ENCODE measurements at places on chromosomes 11 and 22. TPM values are rescaled to one million over a fixed set of nuclear protein-coding genes. Genes with fewer than 3 reads are reported as not detected.

DNA sequence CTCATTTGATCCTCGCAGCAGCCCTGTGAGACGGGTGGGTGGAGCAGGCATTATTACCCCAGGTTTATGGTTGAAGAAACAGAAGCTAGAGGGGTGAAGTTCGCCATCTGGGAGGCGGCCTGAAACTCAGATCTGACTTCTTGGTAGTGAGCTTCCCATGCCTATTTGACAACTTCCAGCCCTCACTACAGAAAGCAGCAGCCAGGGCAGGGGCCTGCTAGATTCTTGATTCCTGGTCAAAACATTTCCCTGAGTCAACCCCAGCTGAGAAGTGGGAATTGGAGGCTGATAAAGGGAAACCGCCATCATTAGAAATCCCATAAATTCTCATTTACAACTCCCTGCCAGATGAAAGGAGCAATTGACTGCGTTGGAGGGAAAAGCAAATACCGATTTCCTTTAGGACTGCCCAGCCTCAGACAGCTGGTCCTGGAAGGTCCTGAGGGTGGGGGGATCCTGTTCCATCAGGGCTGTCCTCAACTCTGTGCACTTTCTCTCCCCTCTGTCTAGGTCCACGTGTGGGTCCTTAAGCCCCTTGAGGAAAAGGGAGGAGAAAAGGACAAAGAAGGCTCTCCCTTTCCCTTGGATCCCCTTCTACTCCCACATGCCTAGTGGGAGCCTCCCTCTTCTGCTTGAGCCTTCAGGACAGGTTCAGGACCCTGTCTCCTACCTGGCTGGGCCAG lies 10.2 kb upstream of the NECTIN1 start:
- no peak for DNase-seq

The ALDH3B1 gene
- not detected for total RNA-seq

DNA sequence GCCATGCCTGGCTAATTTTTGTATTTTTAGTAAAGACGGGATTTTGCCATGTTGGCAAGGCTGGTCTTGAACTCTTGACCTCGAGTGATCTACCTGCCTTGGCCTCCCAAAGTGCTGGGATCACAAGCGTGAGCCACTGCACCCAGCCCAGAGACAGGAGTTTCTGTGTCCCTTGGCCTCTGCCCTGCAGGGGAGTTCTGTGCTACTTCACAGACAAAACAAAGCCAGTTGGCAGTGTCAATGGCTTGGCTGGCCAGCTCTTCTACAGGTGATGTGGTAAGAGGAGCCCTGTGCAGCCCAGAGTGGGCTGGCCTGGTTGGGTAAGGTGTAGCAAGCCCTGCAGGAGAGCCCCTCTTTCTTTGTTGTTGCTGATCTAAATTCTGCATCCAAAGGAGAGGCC lies 60.5 kb upstream of the SHISAL1 start:
- DNase-seq = no peak

DNA sequence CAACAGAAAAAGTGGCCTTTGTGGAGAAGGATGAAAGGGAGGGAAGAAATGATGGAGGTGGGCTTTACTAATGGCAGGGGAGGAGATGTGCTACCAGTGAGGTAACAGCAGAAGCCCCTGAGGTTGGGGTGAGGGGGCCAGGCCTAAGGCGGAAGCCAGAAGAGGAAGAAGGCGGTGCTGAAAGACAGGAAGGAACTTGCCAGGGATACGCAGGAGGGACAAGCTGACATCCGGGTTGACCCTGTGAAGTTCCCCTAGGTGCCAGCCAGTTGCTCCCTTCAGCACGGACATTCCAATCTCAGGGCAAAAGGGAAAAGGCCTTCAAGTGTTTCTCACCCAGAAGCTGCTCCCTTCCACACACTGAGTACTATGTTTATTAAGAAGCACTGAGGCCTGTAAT lies 2.3 kb upstream of the TIRAP start:
- no peak for DNase-seq

DNA sequence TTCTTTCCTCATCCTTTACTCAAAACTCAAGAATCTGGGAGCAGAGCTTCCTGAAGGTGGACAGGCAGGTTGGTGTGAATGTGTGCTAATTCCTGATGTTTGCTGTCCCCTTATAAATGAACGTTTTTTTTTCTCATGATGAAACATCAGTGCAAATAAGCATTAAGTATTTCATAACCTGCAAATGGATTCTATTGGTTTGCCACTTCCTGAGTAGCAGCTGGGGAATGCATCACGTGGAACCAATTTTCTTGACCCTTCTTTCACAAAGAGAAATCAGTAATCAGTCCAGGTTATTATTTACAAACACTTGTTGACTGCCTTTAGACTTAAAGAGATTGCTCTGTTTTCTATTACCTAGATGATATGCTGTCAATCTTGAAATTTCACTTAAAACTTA lies 40.1 kb upstream of the SCN3B start:
- DNase-seq = no peak

Measured in H9 (cell line).